ENCODE measurements at places on chromosomes 12 and 14.

GRCh38 chr14:39368261-39368959 lies 63.8 kb downstream of the FBXO33 start:
- no peak for DNase-seq

- no peak for DNase-seq
Measured at GRCh38 chr12:39920222-39920621, 185.7 kb downstream of the SLC2A13 start.

- DNase-seq = no peak
Measured at GRCh38 chr12:56933826-56934625, at the start of gene SDR9C7. TSS of gene SDR9C7 (minus strand) at chr12:56934408. CDS start at chr12:56934261, 147 bp downstream.

DNA sequence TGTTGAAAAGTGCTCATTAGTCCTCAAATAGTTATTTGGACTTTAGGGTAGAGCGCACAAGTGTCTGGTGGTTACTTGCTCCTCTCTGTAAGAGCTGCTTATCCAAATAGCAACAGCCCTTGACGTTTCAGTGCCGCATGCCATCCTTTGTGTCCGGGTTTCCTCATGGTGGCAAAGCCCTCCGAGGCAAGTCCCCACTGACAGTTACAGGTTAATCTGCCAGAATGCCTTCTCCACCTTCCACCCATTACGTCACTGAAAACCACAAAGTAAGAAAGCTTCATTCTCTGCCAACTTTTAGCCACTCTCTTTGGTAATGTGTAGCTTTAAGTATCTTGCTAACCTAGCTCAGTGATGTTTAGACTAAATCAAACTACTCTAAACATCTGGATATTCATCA lies 78.6 kb downstream of the POLR3B start:
- DNase-seq = no peak

GRCh38 chr12:12511021-12511783 lies 51.5 kb downstream of the DUSP16 start:
- DNase-seq = no peak

- DNase-seq = no peak
Measured at GRCh38 chr12:107091989-107092641, 1.2 kb downstream of the CRY1 start.

DNA sequence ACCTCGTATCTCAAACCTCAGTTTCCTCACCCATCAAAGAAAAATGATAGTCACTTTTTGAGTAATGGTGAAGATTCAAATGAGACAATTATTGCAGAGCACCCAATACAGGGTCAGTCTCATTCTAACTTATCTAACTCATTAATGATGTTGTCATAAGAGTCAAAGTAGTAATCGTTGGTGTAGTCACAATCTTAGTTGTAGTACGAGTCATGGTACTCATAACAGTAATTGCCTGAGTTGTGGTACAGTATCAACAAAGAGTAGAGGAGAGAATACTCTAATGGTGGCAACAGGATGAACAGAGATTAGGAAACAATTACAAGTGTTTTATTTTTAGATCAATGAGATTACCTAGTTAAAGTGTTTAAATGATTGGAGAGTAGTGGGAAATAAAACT lies 93.6 kb upstream of the TMTC2 start:
- DNase-seq = no peak

- DNase-seq = no peak
Measured at GRCh38 chr14:76882651-76883050, 56.4 kb downstream of the LRRC74A start.

DNA sequence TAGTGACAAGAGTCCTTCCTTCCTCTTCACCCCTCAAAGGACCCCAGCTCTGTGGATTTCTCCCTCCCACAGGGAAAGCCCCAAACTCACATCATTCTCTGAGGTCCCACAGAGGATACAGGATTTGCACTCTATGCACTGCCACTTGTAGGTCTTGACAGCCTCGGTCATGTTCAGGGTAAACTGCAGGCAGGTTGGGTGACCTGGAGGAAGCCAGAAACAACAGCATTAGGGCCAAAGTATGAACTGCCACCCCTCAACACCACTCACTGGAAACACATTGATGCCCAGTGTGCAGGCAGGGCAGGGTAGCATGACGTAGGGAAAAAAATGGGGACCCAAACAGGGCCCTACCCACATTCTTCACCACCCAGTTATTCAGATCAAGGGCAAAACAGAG lies 264.4 kb downstream of the DPF3 start:
- DNase-seq = no peak

DNA sequence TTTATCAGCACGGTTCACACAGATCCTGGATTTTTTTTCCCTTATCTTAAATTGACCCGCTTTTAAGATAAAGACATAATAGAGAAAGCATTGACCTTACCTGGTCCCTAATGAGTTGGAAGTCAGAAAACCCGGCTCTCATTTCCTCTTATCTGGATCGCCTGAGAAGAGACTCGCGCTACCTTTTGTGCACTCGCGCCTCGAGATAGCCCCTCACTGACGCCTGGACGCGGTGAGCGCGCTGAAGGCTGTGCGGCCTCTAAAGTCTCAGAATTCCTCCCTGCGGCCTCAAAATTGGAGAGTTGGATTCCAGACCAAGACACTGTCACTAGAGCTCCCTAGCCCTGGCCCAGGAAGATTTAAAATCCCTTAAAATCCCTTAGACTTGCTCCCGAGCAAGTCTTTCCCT lies 7.0 kb downstream of the NKX2-1 start:
- no peak for DNase-seq

GRCh38 chr12:106234449-106234848 lies 13.4 kb downstream of the CKAP4 start:
- no peak for DNase-seq

- DNase-seq = no peak
Measured at GRCh38 chr12:65200007-65200665, 30.8 kb downstream of the LEMD3 start.

DNA sequence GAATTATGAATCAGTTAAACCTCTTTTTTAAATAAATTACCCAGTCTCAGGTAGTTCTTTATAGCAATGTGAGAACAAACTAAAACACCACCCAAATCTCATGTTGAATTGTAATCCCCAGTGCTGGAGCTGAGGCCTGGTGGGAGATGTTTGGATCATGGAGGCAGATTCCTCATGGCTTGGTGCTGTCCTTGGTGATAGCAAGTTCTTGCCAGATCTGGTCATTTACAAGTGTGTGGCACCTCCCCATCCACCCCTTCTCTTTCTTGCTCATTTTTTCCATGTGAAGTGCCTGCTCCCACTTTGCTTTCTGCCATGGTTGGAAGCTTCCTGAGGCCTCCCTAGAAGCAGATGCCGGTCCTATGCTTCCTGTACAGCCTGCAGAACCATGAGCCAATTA lies 102.1 kb upstream of the ANO4 start:
- DNase-seq = no peak

- no peak for DNase-seq
Measured at GRCh38 chr12:12051668-12052067, 19.1 kb upstream of the BCL2L14 start.

DNA sequence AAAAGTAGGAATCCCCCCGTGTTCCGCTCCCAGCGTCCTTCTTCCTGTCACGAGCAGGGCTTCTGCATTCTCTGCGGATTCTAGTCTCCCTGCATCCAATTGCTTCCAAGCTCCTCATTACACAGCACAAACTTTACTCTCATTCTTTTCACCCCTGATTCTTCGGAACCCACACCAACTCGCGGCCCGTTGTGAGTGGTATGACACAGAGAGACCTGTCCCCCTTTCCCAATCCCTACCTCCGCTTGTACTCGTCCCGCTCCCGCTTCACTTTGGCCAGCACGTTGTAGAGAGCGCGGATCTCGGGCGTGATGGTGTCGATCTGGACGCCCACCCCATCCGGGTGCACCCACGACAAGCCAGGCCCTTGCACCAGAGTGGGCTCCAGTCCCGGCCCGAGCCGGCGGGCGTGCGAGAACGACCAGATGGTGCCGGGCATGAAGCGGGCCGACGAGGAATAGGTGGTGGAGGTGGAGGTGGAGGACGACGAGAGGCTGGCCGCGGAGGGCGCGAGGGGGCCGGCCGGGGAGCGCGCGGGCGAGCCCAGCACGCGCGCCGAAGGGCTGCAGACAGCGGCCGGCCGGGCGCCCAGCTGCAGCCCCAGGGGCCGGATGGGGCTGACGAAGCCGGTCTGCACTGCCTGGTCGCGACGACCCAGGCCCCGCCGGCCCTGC lies 687 bp downstream of the IFFO1 start:
- DNase-seq = no peak

- no peak for DNase-seq
Measured at GRCh38 chr12:47617476-47617875, 88.4 kb downstream of the RPAP3 start.

DNA sequence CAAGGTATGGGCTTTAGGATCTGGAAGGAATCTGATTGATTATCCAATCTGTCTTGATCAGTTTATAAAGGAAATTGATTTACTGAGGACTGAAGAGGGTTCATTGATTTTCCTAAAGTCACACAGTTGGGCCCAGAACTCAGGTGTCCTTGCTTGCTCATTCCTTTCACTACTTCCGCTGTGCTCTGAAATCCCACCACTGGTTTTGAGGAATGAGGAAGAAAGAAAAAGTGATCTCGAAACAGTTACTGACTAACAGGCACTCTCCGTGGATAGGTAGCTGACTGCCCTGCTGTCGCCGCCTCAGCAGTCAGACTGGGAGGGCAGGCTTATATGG lies at the start of gene FITM1:
Gene FITM1, plus strand, starts transcription at position 280 of the 337 bp plus-strand sequence. CDS start 905 bp downstream, outside the sequence.
- no peak for DNase-seq

GRCh38 chr12:103783744-103784664 lies 57.0 kb downstream of the NT5DC3 start:
- no peak for DNase-seq
